ENCODE measurements at places on chromosomes 2 and 18.

- no peak for DNase-seq
Observed at GRCh38 chr2:893311-893710, 57.3 kb upstream of the SNTG2 start.

- no peak for DNase-seq
Observed at GRCh38 chr2:215397632-215398341, 38.1 kb downstream of the FN1 start.

GRCh38 chr2:184599872-184600222 is 1.5 kb downstream of the ZNF804A start:
- no peak for DNase-seq

- no peak for DNase-seq
Observed at GRCh38 chr18:39190508-39190907, 1624.9 kb upstream of the CELF4 start.

GRCh38 chr18:32093102-32093511 is 1.4 kb downstream of the RNF138 start:
- DNase-seq = peak; percentile 41

DNA sequence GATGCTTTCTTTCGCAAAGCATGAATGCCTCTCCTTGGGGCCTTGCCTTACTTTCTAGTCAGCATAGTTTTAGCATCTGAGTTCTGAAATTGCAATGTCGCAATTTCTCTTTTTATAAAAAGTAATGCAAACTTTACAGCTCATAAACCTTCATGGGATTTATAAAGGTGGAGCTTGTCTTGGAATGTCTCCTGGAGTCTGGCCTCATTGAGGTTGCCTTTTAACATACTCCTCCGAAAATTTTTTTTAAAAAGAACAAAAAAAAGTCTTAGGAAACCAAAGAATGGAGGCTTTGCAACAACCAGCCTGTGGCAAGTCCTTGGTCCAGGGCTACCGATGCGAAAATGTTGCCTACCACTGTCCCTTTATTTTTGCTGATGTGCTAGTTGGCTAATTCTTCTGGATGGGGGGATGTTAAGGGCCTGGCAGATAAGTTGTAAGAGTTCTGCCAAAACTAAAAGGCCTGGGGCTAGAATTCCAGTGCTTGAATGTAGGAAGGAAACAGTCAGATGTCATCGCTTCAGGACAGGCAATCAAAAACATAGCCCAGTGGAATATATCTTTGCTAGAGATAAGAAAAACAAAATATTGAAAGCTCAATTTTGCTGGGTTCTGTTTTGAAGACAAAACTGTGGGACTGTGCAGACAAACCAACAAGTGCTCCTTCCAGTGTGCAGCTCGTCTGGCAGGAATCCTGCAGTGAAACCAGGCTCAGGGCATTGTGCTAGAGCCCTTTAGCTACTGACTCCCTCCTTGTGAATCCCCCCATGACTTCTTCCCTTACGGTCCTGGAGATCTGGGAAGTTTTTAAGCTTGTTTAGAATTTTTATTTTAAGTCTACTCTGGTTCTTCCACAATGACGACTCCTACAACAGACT is 213.0 kb downstream of the PIEZO2 start:
- no peak for DNase-seq

- peak; percentile 67 for DNase-seq
Observed at GRCh38 chr18:44742718-44743311, 62.1 kb downstream of the SETBP1 start.

- no peak for DNase-seq
Observed at GRCh38 chr2:30986231-30986580, 152.0 kb downstream of the GALNT14 start.

- DNase-seq = no peak
Observed at GRCh38 chr2:191565647-191566198, 112.2 kb upstream of the NABP1 start.

DNA sequence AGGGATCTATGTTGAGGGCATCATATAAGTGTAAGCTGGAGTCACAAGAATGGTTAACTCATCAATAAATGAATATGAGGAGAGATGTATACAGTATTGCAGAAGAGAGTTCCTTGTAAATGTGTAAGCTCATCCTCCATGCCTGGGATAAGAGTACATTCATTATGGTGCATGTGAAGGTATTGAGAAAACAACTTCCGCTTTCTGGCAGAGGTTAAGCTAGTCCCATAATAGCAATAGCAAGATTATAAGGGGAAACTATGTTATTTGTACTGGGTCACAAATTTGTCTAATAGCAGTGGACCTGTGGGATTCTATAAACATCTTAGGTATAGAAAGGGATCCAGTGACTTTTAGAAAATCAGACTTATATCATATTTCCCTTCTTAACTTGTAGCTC is 44.1 kb downstream of the SCN2A start:
- no peak for DNase-seq

DNA sequence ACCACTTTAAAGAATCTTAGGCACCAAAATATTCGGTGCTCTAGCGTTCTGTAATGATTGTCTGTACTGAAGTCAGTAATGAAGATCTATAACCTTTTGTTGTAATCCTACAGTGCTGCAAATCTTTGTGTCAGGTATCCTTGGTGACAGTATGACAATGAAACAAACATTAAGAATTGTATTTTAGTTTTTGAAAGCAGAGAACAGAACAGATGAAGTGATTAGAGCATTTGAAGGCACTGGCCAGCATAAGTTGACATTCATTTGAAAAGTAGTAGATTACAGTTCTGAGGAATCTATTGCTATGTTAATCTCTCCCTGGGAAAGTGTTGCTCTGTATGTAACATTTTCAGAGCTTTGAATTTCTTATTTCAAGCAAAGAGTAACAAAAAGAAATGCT is 451.2 kb downstream of the NUP35 start:
- no peak for DNase-seq

Measured in heart right ventricle (tissue), 16 donors.